ENCODE measurements at places on chromosomes 12 and 14. TPM values are rescaled to one million over a fixed set of nuclear protein-coding genes. Genes with fewer than 3 reads are reported as not detected.

DNA sequence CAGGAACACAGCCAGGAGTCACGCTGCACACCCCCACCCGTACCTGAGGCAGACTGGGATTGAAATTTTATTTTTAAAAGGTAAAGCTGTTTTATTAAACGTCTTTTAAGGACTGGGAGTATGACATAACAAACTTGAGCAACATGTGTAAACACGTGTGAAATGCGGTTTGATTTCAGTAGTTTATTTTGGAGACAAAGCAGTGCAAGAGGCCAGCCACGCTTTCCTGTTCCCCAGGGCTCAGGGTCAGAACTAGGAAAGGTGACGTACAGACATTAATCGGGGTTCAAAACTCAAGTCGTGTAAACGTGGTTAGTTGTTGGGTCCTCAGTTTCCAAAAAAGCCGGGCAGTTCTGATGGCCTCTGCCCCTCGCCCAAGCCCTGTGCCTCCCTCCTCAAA, 16.7 kb downstream of the CHGA start:
- DNase-seq, result no peak

- DNase-seq, result no peak
Observed at GRCh38 chr14:20797164-20797563, 5.5 kb downstream of the RNASE1 start.

GRCh38 chr12:7637615-7638014, 28.1 kb downstream of the APOBEC1 start:
- DNase-seq, result no peak

DNA sequence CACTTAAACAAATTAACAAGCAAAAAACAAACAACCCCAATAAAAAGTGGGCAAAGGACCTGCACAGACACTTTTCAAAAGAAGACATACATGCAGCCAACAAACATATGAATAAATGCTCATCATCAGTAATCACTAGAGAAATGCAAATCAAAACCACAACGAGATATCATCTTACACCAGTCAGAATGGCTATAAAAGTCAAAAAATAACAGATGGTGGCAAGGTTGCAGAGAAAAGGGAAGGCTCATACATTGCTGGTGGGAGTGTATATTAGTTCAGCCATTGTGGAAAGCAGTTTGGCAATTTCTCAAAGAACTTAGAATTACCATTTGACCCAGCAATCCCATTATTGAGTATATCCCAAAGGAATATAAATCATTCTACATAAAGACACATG, 34.6 kb upstream of the NT5DC3 start:
- no peak for DNase-seq

DNA sequence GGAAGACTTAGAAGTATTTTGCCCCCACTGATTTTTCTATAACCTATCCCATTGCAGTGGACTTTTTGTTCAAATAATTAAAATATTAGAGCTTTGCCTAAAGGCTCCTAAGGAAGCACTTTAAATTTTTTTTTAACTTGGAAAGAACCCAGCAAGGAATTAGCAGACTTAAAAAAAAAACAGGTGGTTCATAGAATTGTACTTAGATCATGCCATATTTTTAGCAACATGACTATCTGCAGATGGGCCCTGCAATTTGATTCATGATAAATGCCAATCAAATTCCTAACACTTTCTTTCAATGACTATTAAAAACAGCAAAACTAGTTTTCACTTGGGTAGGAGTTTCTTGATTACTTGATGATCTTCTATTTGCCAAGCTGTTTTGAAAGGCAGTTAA, 11.5 kb downstream of the ADAMTS20 start:
- DNase-seq, result no peak

GRCh38 chr12:41956353-41956752, 188.3 kb downstream of the GXYLT1 start:
- DNase-seq, result no peak

DNA sequence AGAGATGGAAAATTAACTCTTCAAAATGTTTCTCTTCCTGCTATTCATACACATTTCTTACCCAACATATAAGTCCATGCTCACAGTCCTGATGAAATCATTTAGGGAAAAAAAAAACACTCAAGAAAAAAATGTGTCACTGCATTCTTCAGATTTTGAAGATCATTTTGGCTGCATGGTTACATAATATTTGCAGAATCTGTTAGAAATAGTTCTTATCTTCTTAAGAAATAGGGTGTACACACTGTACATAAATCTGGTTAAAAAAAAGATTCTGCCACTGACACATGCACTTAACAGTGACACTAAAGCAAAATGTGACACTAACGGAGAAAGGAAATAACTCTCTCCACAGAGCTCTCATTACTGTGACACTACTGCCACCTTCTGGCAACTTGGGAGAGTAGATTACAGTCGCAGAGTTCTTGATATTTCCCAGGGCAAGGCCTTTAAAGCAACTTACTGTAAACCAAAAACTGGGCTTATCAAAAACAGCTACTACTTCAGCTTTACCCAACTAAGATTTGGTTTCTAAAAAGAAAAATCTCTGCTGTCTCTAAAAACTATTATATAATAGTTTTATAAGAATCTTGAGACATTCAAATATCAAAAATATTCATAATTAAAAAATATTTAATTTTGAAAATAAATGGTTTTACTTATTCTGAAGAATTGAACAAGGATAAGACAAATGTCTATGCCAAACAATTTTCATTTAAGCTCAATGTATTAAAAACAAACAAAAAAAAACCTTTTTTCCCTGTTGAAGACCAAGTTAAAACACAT, 65.0 kb downstream of the SETD3 start:
- DNase-seq, result peak; percentile 59

- DNase-seq, result no peak
Observed at GRCh38 chr14:30673071-30673470, 51.0 kb downstream of the SCFD1 start.

DNA sequence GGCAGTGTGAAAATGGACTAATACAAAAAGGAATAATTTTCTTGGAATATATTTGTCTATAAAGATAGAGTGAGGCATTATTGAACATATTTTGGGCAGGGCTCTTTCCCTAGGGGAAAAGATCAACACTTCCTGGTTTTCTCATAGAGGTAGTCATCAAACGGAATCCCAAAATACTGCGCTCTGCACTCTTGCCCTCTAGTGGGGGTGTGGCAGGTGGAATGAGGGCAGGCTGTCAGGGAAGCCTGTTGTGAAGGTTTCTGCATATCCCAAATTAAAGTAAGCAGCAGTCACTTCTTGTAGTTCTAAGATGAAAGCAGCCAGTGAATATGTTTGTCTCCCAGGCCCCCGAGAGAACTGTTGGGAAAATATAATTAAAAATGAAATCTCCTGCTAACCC, 666.8 kb upstream of the TMEM132C start:
- no peak for DNase-seq

GRCh38 chr14:32470161-32470715, 141.1 kb downstream of the AKAP6 start:
- DNase-seq, result no peak

DNA sequence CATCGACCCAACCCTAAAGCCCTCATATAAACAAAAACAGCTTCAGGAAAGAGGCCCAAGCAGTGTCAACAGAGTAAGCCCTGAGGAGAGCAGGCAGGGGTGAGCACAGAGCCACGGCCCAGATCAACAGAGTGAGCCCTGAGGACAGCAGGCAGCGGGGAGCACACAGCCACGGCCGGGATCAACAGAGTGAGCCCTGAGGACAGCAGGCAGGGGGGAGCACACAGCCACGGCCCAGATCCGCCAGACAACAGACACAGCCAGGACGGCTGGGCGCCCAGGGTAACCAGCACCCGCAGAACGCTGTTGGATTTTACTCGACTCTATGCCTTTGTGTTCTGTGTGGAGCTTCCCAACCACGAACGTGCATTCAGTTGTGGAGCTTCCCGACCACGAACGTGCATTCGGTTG, 15.0 kb downstream of the CCDC85C start:
- DNase-seq, result no peak

GRCh38 chr12:56719056-56719455, 6.0 kb downstream of the NACA start:
- DNase-seq, result no peak

DNA sequence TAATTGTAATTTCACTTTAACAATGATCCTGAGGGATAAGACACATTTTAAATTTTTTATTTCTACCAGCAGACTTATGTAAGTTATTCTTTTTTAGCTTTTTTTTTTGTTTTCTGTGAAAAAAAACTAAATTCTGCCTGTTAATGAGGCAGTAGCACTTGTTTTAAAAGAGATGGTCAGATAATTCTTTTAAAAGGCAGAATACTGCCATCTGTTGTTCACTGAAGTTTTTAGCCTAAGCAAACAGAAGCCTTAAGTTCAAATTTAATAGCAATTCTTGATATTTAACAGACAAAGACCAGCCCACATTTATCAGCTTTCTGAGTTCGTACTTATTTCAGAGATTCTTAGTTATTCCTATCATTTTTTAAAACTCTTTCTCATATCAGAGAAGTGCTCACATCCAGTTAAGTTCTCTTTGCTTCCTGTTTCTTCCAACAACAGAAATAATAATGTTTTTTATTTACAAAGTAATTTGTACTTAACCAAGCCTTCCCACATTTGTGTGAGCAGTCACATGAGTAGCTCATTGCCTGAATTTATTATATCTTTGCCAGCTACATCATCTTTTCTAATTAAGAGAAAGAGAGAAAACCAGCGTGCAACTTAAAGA, 93.4 kb upstream of the SLCO1C1 start:
- DNase-seq, result peak; percentile 17

Gene GPR162
- total RNA-seq, result 29.6 TPM

Gene LPAR5
- total RNA-seq, result 3.8 TPM

Gene NINJ2
- 19.4 TPM for total RNA-seq

Gene KRT75
- not detected for total RNA-seq

Gene SPX
- under 0.01 TPM for total RNA-seq

Gene DEPDC4
- total RNA-seq, result 0.27 TPM
